ENCODE measurements at places on chromosomes 3 and 15. TPM values are rescaled to one million over a fixed set of nuclear protein-coding genes. Genes with fewer than 3 reads are reported as not detected.

- no peak for DNase-seq
- H3K27ac ChIP-seq, result no peak overlapping the region
- no peaks in the 10 kb centered on the region for H3K4me1 ChIP-seq
- no peak overlapping the region for H3K4me3 ChIP-seq
- no peaks in the 10 kb centered on the region for H3K27me3 ChIP-seq
These were observed 128.5 kb upstream of the GAP43 start for GRCh38 chr3:115494826-115495225.

DNA sequence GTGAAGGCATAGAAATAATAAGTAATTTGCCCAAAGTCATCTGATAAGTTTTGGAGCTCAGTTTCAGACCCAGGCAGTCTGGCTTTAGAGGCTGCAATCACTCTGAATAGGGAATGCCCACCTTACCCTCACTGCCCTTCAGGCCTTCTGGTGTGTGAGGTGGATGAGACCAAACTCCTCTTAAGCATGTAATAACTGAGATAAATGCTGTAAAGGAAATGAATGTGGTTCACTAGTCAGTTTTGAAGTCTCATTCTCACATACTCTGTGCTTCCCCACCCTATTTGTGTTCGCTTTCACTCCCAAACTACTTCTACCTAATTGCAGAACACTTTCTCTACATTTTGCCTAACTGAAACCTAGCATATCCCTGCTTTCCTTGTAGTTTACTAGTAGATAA is 144.1 kb downstream of the FILIP1L start:
- no peaks in the 10 kb centered on the region for H3K36me3 ChIP-seq
- no peak overlapping the region for H3K4me3 ChIP-seq
- DNase-seq, result no peak
- H3K4me1 ChIP-seq, result peaks cover 20% of the 10 kb centered on the region

ADCY5 gene
- 33.8 TPM for total RNA-seq

GRCh38 chr3:138046955-138047354 is 37.0 kb downstream of the CLDN18 start:
- H3K27me3 ChIP-seq, result no peaks in the 10 kb centered on the region
- H3K27ac ChIP-seq, result no peak overlapping the region
- no peak overlapping the region for H3K4me3 ChIP-seq
- no peak for DNase-seq
- H3K4me1 ChIP-seq, result peaks cover 1% of the 10 kb centered on the region

- no peak overlapping the region for H3K4me3 ChIP-seq
- H3K36me3 ChIP-seq, result no peaks in the 10 kb centered on the region
- H3K27me3 ChIP-seq, result no peaks in the 10 kb centered on the region
These were observed 44.3 kb upstream of the ATP2B2 start for GRCh38 chr3:10549617-10550230.

- no peak for DNase-seq
- no peak overlapping the region for H3K27ac ChIP-seq
- H3K36me3 ChIP-seq, result peaks cover 20% of the 10 kb centered on the region
- H3K4me3 ChIP-seq, result no peak overlapping the region
- H3K4me1 ChIP-seq, result no peaks in the 10 kb centered on the region
These were observed 25.4 kb downstream of the PDCD6IP start for GRCh38 chr3:33823821-33824220.

FYTTD1 gene
- total RNA-seq, result 42.3 TPM

DNA sequence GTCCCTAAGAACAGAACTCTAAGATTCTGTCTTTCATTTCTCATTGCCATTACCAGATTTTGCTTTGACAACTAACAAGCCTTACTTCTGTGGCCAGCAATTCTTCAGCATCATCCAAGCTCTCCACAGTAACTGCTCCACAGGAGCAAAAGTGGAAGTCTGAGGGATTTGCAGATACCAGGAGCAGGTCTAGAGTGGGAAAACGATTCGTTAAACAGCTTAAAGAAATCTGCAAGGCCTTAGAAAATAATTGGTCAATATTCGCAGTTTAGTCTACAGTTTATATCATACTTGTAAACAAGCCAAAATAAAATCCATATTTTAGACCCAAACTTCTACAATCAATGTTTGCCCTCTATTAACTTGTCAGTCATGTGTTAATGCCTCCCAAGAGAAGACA is 24.1 kb downstream of the MYH15 start:
- H3K27ac ChIP-seq, result no peak overlapping the region
- H3K4me3 ChIP-seq, result no peak overlapping the region
- H3K4me1 ChIP-seq, result peaks cover 13% of the 10 kb centered on the region
- DNase-seq, result no peak
- H3K27me3 ChIP-seq, result no peaks in the 10 kb centered on the region
- H3K36me3 ChIP-seq, result no peaks in the 10 kb centered on the region

PROK2 gene
- total RNA-seq, result not detected

TGM4 gene
- not detected for total RNA-seq

DNA sequence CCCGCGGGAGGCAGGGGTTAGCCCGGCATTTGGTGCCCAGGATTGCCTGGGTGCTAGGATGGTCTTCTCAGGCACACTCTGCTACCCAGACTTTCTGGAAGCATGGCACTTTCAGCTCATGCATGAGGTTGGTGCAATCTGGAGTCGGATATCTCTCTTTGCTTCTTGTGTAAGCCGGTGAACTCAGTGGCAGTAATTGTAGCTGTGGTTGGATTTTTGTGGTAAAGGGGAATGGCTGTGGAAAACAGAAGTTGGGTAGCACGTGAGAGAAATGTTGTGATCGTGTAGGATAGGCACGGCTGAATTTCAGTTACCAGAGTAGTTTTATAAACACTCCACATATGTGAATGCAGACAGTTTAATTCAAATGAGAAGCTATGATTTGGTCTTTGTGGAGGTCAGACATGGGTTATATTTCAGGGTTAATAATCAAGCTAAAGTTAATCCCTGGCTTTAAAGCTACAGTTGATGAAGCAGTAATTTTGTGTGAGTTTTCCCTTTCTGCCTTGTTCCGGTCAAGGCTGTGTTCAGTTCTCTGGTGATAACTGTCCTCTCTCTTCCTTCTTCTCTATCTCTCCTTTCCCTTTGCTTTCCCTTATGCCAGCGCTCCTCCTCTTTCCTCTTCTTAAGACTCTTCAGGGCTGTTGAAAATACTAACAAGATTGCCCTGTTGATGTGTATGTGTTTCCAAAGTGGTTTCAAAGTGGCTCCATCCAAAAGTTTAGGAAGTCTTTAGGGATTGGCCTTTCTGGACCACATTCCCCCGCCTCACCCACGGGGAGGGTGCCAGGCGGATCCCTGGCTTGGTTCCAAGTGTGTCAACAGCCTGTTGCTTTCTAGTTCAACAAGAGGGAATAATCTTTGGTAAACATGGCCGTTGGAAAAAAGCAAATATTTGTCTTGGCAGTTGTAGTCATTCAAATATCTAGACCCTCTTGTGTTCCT is 404.6 kb upstream of the C2CD4B start:
- H3K27ac ChIP-seq, result no peak overlapping the region
- DNase-seq, result no peak
- H3K36me3 ChIP-seq, result peaks cover 1% of the 10 kb centered on the region
- no peak overlapping the region for H3K4me3 ChIP-seq
- H3K27me3 ChIP-seq, result peaks cover 13% of the 10 kb centered on the region
- H3K4me1 ChIP-seq, result peaks cover 25% of the 10 kb centered on the region

- peak; percentile 58 for DNase-seq
- H3K4me1 ChIP-seq, result no peaks in the 10 kb centered on the region
- no peaks in the 10 kb centered on the region for H3K36me3 ChIP-seq
These were observed 744 bp upstream of the ALDH1A2 start for GRCh38 chr15:58066042-58066867.

GRCh38 chr15:36590838-36591237 is 11.4 kb downstream of the CDIN1 start:
- H3K27me3 ChIP-seq, result no peaks in the 10 kb centered on the region
- DNase-seq, result no peak
- H3K36me3 ChIP-seq, result peaks cover 3% of the 10 kb centered on the region
- H3K4me1 ChIP-seq, result peaks cover 6% of the 10 kb centered on the region
- H3K27ac ChIP-seq, result no peak overlapping the region
- H3K4me3 ChIP-seq, result no peak overlapping the region

GCNT3 gene
- total RNA-seq, result 5.6 TPM

GRCh38 chr3:80157546-80157945 is 389.7 kb upstream of the ROBO1 start:
- no peak overlapping the region for H3K27ac ChIP-seq
- no peaks in the 10 kb centered on the region for H3K36me3 ChIP-seq
- H3K4me1 ChIP-seq, result peaks cover 4% of the 10 kb centered on the region
- DNase-seq, result no peak
- H3K27me3 ChIP-seq, result no peaks in the 10 kb centered on the region

GRCh38 chr15:33315044-33315443 is 4.3 kb downstream of the RYR3 start:
- peaks cover 68% of the 10 kb centered on the region for H3K27me3 ChIP-seq
- peaks cover 2% of the 10 kb centered on the region for H3K4me1 ChIP-seq
- no peak overlapping the region for H3K27ac ChIP-seq

- no peak overlapping the region for H3K4me3 ChIP-seq
- H3K36me3 ChIP-seq, result no peaks in the 10 kb centered on the region
- no peak for DNase-seq
- peaks cover 4% of the 10 kb centered on the region for H3K4me1 ChIP-seq
- no peaks in the 10 kb centered on the region for H3K27me3 ChIP-seq
These were observed 36.3 kb downstream of the DUT start for GRCh38 chr15:48367483-48367882.

- no peaks in the 10 kb centered on the region for H3K36me3 ChIP-seq
- H3K4me1 ChIP-seq, result peaks cover 13% of the 10 kb centered on the region
- H3K27me3 ChIP-seq, result no peaks in the 10 kb centered on the region
These were observed 46.7 kb downstream of the KLHL6 start for GRCh38 chr3:183508821-183509220.

DNA sequence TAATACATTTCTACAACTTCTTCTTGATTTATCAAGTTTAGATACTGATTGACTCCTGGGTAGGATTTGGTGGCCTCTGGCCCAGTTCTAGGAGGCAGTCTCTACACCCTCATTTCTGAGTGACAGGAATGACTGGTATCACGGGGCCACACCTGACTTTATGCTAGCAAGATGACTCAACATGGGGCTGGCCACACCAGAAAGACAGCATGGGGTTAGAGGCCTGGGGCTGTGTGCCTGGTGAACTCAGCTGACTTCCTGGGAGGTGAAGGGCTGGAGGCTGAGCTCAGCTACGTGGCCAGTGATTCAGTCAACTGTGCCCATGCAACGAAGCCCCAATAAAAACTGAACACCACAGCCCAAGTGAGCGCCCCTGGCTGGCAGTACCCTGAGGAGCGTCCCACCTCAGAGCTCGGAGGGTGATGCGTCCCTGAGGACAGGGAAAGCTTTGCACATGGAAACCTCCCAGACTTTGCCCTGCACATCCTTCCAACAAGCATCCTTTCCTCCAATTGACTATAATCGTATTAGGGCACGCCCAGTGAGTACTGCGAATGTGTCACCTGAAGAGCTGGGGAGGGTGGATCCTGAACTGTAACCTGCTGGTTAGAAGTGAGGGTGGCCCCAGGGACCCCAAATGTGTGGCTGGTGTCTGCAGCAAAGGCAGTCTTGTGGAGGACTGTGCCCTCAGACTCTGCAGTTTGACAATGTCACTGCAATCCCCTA is 57.2 kb downstream of the NIPA2 start:
- H3K4me3 ChIP-seq, result no peak overlapping the region
- no peaks in the 10 kb centered on the region for H3K27me3 ChIP-seq
- no peak for DNase-seq
- peaks cover 28% of the 10 kb centered on the region for H3K36me3 ChIP-seq
- peaks cover 4% of the 10 kb centered on the region for H3K4me1 ChIP-seq

CRYGS gene
- 3.9 TPM for total RNA-seq

GRCh38 chr15:31300981-31301672 is 25.5 kb upstream of the KLF13 start:
- no peaks in the 10 kb centered on the region for H3K36me3 ChIP-seq
- DNase-seq, result no peak
- no peak overlapping the region for H3K4me3 ChIP-seq
- peaks cover 19% of the 10 kb centered on the region for H3K27me3 ChIP-seq
- H3K4me1 ChIP-seq, result peaks cover 22% of the 10 kb centered on the region

GPR176 gene
- total RNA-seq, result 1.1 TPM

GRCh38 chr3:61669668-61670299 is 108.4 kb downstream of the PTPRG start:
- H3K4me3 ChIP-seq, result no peak overlapping the region
- H3K27me3 ChIP-seq, result no peaks in the 10 kb centered on the region
- H3K27ac ChIP-seq, result no peak overlapping the region
- peaks cover 8% of the 10 kb centered on the region for H3K4me1 ChIP-seq

GRCh38 chr3:58161435-58162398 is 49.1 kb downstream of the DNASE1L3 start:
- no peak overlapping the region for H3K4me3 ChIP-seq
- no peaks in the 10 kb centered on the region for H3K27me3 ChIP-seq

DNA sequence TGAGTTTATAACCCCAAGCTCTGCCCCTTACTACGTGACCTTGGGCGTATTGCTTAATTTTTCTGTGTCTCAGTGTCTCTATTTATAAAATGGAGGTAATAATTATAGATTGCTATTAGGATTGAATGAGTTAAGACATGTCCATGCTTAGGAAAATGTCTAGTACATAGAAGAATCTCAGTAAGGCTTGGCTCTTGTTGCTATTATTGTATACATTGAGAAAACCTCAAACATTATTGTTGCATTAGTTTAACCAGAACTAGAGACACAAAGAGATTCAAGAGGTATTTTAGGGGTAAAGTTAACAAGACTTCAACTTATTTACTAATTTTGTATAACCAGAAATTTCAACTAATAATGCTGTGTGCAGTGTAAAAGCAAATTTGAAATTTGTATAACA is 66.7 kb downstream of the MEF2A start:
- DNase-seq, result no peak
- peaks cover 41% of the 10 kb centered on the region for H3K36me3 ChIP-seq
- peak overlapping the region; percentile 60 for H3K27ac ChIP-seq
- no peak overlapping the region for H3K4me3 ChIP-seq
- no peaks in the 10 kb centered on the region for H3K27me3 ChIP-seq
- H3K4me1 ChIP-seq, result peaks cover 46% of the 10 kb centered on the region

DNA sequence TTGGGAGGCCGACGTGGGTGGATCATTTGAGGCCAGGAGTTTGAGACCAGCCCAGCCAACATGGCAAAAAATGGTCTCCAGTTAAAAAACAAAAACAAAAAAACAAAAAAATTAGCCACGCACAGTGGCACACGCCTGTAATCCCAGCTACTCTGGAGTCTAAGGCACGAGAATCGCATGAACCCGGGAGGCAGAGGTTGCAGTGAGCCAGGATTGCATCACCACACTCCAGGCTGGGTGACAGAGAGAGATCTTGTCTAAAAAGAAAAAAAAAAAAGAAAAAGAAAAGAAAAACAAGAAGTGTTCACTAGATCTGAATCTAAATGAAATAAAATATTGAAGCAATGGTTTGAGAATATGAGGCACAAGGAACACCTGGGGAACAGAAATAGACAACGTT is 36.7 kb downstream of the SLC9A9 start:
- no peak overlapping the region for H3K27ac ChIP-seq
- H3K27me3 ChIP-seq, result no peaks in the 10 kb centered on the region
- no peaks in the 10 kb centered on the region for H3K36me3 ChIP-seq
- DNase-seq, result no peak
- no peak overlapping the region for H3K4me3 ChIP-seq

GRCh38 chr15:44158111-44158510 is 37.0 kb downstream of the FRMD5 start:
- H3K4me3 ChIP-seq, result no peak overlapping the region
- DNase-seq, result no peak
- peaks cover under 1% of the 10 kb centered on the region for H3K36me3 ChIP-seq
- H3K27ac ChIP-seq, result no peak overlapping the region

- H3K36me3 ChIP-seq, result no peaks in the 10 kb centered on the region
- H3K27me3 ChIP-seq, result no peaks in the 10 kb centered on the region
- H3K4me3 ChIP-seq, result no peak overlapping the region
- H3K27ac ChIP-seq, result peak overlapping the region; percentile 42
- no peak for DNase-seq
These were observed 25.8 kb upstream of the SCAANT1 start for GRCh38 chr3:63937661-63938651.

UQCC5 gene
- total RNA-seq, result 18.9 TPM

GRCh38 chr3:108088697-108089096 is 2.1 kb downstream of the CD47 start:
- H3K27me3 ChIP-seq, result peaks cover 17% of the 10 kb centered on the region
- no peak overlapping the region for H3K4me3 ChIP-seq
- no peak for DNase-seq
- H3K27ac ChIP-seq, result no peak overlapping the region
- H3K4me1 ChIP-seq, result peaks cover 4% of the 10 kb centered on the region
- no peaks in the 10 kb centered on the region for H3K36me3 ChIP-seq
